Kidney (tissue), 22 donors: ENCODE measurements at places on chromosomes 16 and 17. TPM values are rescaled to one million over a fixed set of nuclear protein-coding genes. Genes with fewer than 3 reads are reported as not detected.

GRCh38 chr17:1914661-1915083 is 84.9 kb downstream of the RPA1 start:
- DNase-seq = peak; percentile 70

OTOP3 gene
- not detected for polyA plus RNA-seq

- peak; percentile 52 for DNase-seq
Measured at GRCh38 chr17:72472106-72472505, 351.3 kb downstream of the SOX9 start.

HS3ST3A1 gene
- 1.2 TPM for polyA plus RNA-seq

ETV4 gene
- 2.5 TPM for polyA plus RNA-seq

- DNase-seq = peak; percentile 71
Measured at GRCh38 chr17:81159611-81160265, 5.6 kb upstream of the PVALEF start.

GRCh38 chr17:34182036-34182803 is 72.9 kb upstream of the CCL2 start:
- DNase-seq = no peak

DNA sequence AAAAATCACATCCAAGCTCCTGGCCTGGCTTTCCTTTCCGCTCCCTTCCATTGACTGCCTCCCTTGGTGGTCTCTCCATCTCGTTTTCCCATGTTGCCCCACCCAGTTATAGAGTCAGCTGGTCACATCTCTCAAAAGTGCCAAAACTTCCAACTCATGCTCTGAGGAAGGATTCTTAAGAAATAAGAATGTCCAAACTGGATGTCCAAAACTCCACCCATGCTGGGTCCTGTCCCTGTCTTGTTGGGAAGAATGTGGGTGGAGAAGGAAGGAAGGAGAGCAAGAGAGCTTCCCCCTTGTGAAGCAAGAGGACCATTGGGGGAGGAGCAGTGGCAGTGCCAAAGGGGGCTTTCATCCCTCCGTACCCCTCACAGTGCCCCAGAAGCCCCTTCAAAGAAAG is 44.6 kb upstream of the MAP3K14 start:
- DNase-seq = no peak

DNA sequence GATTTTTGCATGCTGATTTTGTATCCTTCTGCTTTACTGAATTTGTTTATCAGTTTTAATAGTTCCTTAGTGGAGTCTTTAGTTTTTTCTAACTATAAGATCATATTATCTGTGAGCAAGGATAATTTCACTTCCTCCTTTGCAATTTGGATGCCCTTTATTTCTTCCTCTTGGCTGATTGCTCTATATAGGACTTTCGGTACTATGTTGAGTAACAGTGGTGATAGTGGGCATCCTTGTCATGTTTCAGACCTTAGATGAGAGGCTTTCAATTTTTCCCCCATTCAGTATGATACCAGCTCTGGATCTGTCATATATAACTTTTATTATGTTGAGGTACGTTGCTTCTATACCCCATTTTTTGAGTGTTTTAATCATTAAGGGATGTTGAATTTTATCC is 224.5 kb upstream of the CNTNAP4 start:
- DNase-seq = no peak

DNA sequence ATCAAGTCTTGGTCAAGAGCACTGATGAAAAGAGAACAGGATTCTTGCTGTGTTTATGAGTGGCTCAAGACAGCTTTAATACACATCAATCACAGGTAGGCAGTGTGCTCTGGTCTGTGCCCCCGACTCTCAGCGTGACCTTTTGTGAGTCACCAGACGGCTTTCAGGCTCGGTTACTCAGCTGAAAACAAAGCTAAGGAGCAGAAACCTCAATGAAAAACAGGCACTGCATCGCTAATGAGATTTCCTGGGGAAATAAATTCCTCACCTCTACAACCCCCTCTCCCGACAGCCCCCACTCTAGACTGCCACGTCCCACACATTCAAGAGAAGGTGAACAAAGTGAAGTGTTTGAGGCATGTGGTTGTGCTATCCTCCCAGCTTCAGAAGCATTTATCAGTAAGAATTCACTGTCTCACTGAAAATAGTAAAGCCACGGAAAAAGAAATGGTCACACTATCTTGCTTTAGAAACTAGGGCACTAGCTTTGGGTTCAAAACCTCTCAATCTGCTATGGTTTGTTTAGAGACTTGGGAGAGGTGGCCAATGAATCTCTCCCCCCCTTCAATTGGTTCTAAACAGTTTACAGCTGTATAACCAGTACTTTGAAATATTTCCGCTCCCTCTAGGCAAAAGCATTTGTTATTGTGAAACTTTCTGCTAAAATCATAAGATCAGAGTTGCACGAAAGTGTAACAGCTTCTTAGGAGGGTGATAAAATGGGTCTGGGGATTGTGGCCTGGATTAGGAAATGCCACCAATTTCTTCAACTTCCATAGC is 199.5 kb upstream of the PMFBP1 start:
- peak; percentile 79 for DNase-seq

GRCh38 chr17:6517062-6517461 is 39.3 kb downstream of the PITPNM3 start:
- DNase-seq = no peak

GRCh38 chr16:86205521-86206245 is 304.6 kb upstream of the FOXF1 start:
- no peak for DNase-seq

C17orf78 gene
- not detected for polyA plus RNA-seq

ABI3 gene
- polyA plus RNA-seq = 17.1 TPM

CHST5 gene
- 0.28 TPM for polyA plus RNA-seq

DNA sequence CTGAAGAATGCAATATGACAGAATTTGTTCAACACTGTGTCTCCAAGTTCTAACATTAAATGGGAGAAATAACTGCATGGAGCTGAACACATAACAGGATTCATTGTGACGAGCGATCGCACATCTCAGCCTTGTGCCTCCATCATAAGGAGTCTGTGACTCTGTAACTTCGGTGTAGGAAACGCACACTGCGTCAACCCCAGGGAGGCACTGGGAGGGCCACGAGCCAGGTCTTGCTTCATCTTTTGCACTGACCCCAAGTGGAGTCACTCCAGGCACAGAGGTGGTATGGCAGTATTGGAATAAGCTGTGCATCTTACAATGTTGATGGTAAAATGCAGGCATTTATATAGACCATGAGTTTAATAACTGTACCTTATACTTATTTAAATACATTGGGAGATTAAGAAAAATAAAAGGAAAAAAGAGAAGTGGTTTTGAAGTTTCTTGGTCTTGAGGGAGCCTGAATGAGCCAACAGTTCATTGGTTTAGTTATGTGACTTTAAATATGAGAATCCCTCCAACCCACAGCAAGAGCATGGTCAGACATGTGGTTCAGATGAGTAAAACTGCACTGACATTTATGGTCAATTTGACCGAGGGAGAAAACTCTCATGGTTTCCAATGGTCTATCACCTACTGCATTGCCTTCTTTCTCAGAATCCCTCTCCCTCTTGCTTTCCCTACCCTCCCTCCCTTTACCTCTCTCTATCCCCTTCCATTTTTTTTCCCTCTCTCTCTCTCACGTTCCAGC is 5.7 kb upstream of the PMP22 start:
- DNase-seq = no peak

TMEM100 gene
- polyA plus RNA-seq = 0.67 TPM

IKZF3 gene
- polyA plus RNA-seq = 0.09 TPM

TP53TG3 gene
- not detected for polyA plus RNA-seq

GRCh38 chr16:3591436-3591803 is 14.2 kb upstream of the NLRC3 start:
- DNase-seq = no peak

TBC1D28 gene
- polyA plus RNA-seq = not detected

SLC38A10 gene
- polyA plus RNA-seq = 72.7 TPM

DNA sequence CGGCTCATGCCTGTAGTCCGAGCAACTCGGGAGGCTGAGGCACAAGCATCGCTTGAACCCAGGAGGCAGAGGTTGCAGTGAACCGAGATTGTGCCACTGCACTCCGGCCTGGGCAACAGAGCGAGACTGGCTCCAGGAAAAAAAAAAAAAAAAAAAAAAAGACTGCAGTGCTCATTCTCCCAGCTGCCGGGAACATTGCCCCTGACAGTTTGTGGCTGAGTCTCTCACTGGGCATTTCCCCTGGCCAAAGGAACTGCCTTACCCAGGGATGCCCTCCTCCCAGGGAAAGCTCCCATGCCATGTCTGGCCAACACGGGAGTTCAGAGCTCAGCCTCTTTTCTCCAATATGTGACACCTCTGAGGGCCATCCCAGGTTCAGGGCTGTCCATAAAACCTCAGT is 21.3 kb upstream of the USP10 start:
- no peak for DNase-seq

DNA sequence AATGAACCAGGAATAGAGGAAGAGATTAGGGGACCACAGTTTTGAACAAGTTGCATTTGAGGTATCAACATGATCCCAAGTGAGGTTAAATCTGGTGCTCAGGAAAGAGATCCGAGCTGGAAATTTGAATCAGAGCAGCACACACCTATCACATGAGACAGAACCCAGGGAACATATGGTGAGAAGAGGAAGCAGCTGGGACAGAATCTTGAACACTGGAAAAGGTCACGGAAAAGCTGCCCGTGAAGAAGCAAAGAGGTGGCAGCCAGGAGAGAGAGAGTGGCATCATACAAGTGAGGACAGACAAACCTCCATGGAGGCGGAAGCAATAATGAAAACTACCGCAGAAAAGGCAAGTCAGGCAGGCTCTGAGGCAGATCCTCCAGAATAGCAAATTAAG is 36.1 kb downstream of the USP31 start:
- no peak for DNase-seq

GRCh38 chr16:50505714-50506542 is 42.3 kb upstream of the NKD1 start:
- no peak for DNase-seq

CCL4 gene
- 3.9 TPM for polyA plus RNA-seq

HGS gene
- 85.5 TPM for polyA plus RNA-seq
